ENCODE measurements at places on chromosomes 3 and 15. TPM values are rescaled to one million over a fixed set of nuclear protein-coding genes. Genes with fewer than 3 reads are reported as not detected.

- no peak for DNase-seq
Observed at GRCh38 chr3:154538566-154539360, 108.8 kb upstream of the GPR149 start.

GRCh38 chr15:22795206-22796063, 9.0 kb downstream of the NIPA1 start:
- DNase-seq: no peak

DNA sequence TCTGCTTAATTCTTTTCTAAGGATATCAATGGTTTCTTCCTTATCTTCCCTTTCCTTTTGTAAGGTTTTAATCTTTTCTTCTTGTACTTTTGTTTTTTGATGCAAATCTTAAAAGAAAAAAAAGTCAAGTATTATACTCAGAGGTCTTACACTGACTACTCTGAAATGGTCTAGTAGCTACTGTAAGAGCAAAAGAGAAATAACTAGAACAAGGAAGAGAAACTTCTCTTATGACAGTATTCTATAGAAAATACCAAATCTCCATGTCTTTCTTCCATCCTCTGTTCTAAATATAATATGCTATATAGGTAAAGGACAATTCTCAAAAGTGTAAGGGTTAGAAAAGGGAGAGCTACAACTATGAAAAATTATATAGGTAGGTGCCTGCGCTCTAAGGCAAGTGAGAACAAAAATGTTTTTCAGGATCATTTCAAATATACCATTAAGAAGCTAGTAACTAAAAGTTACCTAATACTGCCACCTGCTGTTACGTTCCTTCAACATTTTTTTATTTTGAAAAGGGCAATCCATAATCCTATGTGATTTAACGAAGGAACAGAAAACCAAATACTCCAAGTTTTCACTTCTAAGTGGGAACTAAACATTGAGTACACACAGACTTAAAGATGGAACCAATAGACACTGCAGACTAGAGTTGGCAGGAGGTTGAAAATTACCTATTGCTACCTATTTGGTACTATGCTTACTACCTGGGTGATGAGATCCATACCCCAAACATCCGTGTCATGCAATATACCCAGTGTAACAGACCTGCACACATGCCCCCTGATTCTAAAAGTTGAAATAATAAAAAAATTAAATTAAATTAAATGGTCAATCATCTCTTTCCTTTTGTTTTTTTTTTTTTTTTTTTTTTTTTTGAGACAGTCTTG, 36.7 kb downstream of the CIP2A start:
- DNase-seq: no peak

The KNL1 gene
- total RNA-seq: 11.8 TPM

GRCh38 chr3:141816958-141817357, 53.8 kb downstream of the GRK7 start:
- no peak for DNase-seq
